Liver (tissue), 10 donors: ENCODE measurements at places on chromosomes 1 and 21.

- no peak for DNase-seq
Measured at GRCh38 chr1:207654320-207654719, 9.4 kb downstream of the CR1L start.

GRCh38 chr1:34115233-34115632 is 49.8 kb downstream of the CSMD2 start:
- DNase-seq, result no peak

GRCh38 chr21:45308194-45309068 is 20.7 kb upstream of the POFUT2 start:
- DNase-seq, result peak; percentile 57

- DNase-seq, result no peak
Measured at GRCh38 chr1:207959141-207959825, 48.4 kb upstream of the CD34 start.

GRCh38 chr1:63317817-63318152 is 4.6 kb upstream of the FOXD3 start:
- DNase-seq, result no peak

DNA sequence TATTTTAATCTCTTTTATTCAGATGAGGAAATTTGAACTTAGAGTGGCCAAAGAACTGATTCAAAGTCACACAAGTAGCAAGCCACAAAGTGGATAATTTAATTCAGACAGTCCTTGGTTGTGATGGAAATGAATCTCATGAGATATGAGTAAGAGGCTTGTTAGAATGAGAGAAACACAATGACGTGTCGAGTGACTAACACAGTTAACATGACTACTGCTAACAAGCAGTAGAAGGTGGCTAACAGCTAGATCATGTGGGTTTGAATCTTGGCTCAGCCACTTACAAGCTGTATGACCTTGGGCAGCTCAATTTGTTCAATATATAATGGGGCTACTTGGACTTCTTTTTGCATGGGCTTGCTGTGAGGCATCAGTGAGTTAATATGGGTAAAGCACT is 104.5 kb upstream of the LMO4 start:
- DNase-seq, result no peak

DNA sequence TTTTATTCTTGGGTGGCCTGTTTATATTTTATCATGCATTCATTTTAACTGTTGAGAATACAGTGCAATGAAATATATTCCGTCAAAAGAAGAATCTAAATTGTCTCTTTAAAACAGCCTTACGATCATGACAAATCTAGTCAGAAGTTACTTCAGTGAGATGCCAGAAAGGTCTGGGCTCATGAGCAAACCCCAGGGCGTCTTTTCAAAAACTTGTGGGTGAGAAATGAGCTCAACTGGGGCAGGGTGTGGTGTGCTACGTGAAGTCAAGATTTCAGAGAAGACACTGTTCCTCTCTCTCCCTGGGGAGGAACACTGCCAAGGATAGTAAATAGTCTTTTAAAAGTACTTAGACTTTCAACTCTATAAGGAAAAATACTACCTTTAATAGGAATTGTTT is 13.4 kb upstream of the UAP1 start:
- DNase-seq, result no peak

GRCh38 chr1:53944469-53945182 is 873 bp downstream of the IFT25 start:
- no peak for DNase-seq

- no peak for DNase-seq
Measured at GRCh38 chr21:41903559-41904351, 24.6 kb upstream of the PRDM15 start.

- DNase-seq, result no peak
Measured at GRCh38 chr1:212688341-212689047, 11.1 kb downstream of the BATF3 start.

DNA sequence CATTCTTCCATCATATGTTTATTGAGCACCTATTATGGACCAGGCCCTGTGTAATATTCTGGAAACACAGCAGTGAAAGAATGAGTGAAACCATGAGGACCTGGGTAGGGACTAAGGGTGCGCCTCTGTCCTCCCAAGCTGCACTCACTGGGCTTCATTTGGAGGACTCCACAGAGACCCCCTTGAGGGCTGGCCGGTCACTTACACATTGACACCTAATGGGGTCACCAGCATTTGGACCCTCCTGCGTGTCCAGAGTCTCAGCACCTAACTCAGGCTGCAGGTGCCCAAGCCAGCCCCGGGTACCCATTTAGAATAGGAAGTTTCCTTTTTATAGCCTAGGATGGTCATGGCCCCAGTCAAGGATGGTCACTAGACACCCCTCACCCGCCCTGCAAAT is 2.8 kb upstream of the FNDC5 start:
- no peak for DNase-seq

DNA sequence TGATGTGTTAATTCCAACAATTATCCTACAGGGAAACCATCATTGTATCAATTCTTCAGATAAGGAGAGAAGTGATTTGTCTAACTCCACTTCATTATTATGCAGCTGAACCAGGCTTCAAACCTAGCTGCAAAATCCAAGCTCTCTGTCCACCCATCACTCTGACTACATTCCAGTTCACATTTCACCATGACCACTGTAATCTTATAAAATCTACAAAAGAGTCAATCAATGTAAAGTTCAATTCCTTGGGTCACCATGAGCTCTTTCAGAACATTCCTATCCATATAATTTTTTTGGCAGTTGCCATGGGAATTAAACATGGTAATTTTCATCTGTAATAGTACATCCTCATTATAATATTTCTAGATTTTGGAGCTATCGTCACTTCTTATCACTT is 100.9 kb downstream of the PLPPR5 start:
- DNase-seq, result no peak

GRCh38 chr1:154863315-154864174 is 6.5 kb downstream of the KCNN3 start:
- DNase-seq, result no peak

DNA sequence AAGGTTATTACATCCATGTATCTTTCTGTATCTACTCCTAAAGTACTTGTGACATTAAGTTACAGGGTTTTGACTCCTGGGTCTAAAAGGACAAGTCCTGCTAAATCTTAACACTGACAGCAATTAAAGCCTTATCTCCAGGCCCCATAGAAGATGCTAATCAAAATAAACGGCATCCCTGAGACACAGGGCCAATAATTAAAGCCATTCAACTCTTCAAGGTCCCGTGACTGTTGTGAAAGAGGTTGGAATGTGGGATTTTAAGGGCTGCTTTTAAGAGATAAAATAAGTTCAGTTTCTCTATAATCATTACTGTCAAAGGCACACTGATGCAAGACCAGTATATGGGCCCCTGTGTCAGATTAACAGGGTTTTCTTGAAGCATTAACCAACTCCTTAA is 8.3 kb downstream of the DNAI4 start:
- no peak for DNase-seq

DNA sequence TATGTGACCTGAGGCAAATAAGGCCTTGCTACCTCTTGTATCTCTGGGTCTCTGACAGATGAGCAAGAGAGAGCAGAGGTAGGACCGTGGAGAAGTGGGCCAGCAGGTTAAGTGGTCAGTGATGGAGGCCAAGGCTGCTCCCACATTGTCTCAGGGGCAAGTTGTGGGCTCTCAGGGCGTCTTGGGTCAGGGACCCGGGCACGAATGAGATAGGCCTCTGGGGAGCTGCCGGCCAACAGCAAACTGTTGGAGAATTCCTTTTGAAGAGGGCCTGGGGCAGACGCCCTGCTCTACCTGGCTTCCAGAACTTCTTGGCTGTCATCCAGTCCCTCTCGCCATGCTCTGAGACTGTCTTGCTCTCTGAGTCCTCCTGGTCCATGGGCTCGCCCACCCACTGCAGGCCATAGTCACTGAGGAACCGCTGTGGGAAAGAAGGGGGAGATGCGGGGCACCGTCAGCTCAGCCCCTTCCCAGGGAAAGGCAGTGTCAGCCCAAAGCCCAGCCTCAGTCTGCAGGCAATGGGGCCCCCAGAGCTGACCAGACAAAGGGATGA is 12.4 kb downstream of the UBXN11 start:
- no peak for DNase-seq

- no peak for DNase-seq
Measured at GRCh38 chr21:32046191-32046590, 173.4 kb downstream of the HUNK start.

DNA sequence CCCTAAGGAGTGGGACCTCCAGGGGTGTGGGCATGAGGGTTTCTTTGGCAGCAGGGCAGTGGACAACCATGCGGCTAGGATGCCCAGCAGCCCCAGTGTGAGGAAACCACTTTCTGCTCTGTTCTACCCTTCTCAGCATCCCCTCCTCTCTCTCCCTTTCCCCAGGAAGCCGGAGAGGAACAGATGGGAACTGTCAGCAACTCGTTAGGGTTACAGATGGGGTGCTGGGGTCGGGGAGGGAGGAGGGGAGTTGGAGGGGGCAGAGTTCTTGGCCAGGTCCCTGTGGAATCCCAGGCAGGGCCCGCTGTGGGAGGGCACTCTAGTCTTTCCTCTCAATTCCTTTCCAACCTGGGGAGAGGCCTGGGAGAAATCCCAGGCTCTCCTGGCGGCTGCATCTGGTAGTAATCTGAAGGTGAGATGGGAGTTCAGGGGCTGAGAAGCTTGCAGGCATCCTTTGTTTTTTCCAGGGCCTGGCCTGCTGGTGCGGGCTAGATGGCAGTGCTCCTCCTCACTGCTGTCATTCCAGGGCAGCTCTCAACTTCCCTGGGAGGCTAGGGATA is 93.9 kb upstream of the CSF3R start:
- DNase-seq, result no peak

DNA sequence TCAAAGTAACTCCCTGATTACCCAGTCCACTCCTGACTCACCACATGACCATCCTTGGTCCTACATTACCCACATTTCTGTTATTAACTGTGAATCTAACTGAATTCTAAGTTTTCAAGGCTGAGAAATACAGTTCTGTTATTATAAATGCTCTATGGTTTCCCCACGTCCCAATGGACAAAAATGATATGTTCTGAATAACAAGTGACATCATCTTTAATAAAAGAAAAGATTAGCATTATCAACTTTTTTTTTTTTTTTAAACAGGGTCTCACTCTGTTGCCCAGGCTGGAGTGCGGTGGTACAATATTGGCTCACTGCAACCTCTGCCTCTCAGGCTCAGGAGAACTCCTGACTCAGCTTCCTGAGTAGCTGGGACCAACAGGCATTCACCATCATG is 59.6 kb downstream of the ZSWIM5 start:
- DNase-seq, result no peak

DNA sequence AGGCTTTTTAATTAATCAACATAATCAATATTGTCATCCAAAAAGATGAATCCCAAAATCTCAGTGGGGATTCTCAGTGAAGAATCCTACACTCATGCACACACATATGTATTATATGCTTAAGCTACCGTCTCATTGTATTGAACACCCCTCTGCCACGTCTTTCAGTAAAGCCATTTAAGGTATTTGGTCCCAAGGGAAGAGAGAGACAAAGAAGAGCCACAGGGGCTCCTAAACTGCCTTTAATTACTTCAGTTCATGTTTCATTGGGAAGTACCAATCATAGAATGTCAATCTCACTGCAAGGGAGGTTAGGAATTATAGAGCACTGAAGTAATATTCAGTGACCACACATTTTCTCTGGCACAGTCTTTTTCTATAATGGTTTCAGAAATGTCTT is 388.6 kb upstream of the NEGR1 start:
- no peak for DNase-seq

DNA sequence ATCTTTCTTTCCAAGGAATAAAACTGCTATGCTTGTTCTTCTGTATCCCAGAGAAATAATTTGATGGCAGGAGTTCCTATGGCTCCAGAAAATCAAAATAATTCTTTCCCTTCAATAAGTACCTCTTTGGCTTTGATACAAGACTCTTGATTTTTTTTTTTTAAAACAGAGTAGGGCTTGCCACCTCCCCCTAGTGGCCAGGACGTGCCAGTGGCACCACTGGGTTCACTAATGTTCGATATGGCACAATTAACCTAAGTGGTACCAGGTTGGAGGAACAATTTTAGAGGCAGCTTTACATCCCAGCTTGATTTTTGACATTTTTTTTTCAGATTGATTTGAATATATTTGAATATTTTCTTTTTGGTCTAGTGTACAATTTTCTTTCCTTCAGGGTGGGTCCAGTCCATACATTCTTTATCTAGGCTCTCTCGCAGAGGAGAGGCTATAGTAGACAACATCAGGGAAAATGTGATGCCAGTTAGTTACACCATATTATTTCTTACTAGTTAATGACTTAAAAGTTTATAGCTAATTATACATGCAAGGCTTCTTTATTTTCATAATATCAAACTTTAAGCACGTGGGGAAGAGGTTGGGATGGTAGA is 330.9 kb downstream of the S1PR1 start:
- DNase-seq, result no peak

- no peak for DNase-seq
Measured at GRCh38 chr1:230266456-230266855, 159.7 kb downstream of the PGBD5 start.

GRCh38 chr1:192153276-192153675 is 5.0 kb upstream of the RGS18 start:
- no peak for DNase-seq

DNA sequence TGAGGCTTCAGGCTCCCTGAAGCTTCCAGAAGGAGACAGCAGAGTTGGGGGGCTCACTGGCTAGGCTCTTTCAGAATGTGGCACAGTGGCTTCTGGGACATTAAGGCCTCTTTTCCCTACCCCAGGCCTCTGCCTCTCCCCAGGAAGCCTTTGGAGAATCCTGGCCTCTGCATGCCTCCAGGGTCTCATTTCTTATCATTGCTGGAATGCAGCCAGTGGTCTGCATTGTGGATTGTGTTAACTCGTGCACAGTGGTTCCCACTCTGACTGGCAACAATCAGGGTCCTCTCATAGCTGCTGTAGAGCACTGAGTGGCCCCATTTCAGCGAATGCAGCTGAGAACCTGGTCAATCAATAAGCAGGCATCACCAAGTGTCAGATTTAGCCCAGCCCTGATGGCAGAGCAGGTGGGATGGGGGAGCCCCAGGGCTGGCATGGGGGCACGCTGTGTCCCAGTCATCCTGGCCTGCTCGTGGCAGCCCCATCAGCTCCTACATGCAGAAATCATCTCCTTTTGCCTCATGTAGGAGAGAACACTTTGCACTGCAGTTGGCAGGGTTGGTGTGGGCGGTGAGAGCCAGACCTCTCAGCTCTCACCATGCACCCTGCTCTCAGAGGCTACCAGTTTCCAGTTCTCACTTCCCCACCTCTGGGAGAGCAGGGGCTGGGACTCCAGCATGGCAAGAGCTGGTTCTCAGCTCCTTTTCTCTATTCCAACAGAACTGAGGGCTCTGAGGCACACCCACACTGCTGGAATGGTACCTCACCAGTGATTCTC is 13.4 kb downstream of the ADORA1 start:
- DNase-seq, result no peak

GRCh38 chr1:30405081-30405480 is 318.3 kb downstream of the MATN1 start:
- no peak for DNase-seq
